ENCODE measurements at places on chromosomes 13 and 19. TPM values are rescaled to one million over a fixed set of nuclear protein-coding genes. Genes with fewer than 3 reads are reported as not detected.

GRCh38 chr13:22108979-22109378 lies 438.1 kb downstream of the FGF9 start:
- H3K4me1 ChIP-seq: peaks cover 13% of the 10 kb centered on the region
- no peak overlapping the region for H3K27ac ChIP-seq
- H3K36me3 ChIP-seq: no peaks in the 10 kb centered on the region
- no peak overlapping the region for H3K4me3 ChIP-seq
- DNase-seq: no peak

GRCh38 chr13:107864543-107865317 lies 350.6 kb downstream of the LIG4 start:
- H3K27me3 ChIP-seq: no peaks in the 10 kb centered on the region
- H3K4me3 ChIP-seq: no peak overlapping the region
- DNase-seq: no peak

The TUBA3C gene
- not detected for polyA plus RNA-seq

- DNase-seq: no peak
- H3K36me3 ChIP-seq: no peaks in the 10 kb centered on the region
- H3K4me3 ChIP-seq: no peak overlapping the region
- H3K4me1 ChIP-seq: peaks cover 19% of the 10 kb centered on the region
Observed at GRCh38 chr19:19209372-19209771, 2.4 kb upstream of the NCAN start.

The OR7D2 gene
- not detected for polyA plus RNA-seq

DNA sequence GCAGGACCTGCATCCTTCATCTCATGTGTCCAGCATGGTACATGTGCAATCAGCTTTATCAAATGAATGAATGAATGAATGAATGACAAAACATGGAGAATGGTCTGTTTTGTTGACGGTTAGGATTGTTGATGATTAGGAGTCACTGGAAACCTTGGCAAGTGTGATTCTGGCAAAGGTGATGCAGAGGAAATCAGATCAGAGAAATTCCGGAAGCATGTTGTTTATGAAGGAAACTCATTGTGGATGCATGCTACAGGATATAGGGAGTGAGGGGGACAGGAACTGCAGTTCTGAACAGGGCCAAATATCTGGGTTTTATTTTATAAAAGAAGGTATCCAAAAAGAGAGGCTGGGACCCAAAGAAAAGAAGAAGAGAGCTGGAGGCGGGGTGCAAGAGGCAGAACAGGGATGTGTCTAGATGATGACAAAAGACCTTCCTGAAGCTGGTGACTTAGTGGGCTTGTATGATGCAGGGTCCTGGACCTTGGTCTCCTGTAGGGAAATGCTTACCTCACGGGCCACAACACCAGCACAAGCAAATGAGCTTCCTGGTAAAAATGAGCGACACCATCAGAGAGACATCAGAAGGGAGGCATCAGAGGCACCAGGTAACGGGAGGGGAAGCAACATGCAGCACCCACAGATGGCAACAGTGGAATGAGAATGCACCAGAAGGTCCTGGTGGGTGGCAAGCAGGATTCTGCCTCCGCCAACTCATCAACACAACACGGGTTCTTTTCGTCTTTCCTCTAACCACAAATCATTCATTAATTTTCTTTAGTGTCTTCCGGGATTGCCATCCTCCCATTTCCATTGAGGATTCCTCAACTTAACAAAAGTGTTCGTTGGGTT lies 159.6 kb downstream of the FOXO1 start:
- no peaks in the 10 kb centered on the region for H3K4me1 ChIP-seq
- no peaks in the 10 kb centered on the region for H3K36me3 ChIP-seq
- no peak overlapping the region for H3K4me3 ChIP-seq
- no peaks in the 10 kb centered on the region for H3K27me3 ChIP-seq
- no peak for DNase-seq

- no peak overlapping the region for H3K4me3 ChIP-seq
- H3K36me3 ChIP-seq: no peaks in the 10 kb centered on the region
- no peaks in the 10 kb centered on the region for H3K27me3 ChIP-seq
- H3K4me1 ChIP-seq: no peaks in the 10 kb centered on the region
- no peak overlapping the region for H3K27ac ChIP-seq
Observed at GRCh38 chr13:109370496-109370895, 415.9 kb downstream of the IRS2 start.

DNA sequence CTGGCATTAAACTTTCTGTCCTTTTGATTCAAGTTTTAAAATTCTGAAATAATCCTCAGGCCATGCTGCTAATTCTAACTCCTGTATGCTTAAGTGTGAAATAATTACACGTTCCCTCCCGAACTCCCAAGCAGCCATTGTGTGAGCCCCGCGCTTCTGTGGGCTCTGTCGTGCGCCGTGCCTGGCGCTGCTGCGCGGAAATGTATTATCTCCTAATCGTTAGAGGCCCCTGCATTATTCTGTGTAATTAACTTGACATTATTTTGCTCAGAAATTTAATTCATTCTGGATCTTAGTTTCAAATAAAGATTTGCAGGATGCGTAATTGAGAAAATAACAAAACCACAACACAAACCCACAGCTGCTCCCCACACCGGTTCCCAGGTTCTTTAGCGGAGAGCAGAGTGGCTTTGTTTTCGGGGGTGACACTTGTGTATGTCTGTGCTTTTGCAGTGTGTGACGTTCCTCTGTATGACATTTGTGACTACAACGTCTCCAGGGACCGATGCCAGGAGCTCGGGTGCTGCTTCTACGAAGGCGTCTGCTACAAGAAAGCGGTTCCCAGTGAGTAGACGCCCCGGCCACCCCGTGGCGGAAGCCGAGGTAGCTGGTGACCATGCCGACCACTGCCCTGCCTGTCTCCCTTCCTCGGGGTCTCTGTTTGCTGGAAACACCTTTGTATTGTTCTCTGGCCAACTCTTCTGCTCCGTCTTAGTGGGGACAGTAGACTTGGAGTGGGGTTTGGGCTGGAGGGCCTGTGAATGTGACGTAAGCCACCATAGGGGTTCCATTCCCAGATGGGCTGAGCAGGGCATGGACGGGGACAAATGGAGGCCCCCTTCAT lies 7.5 kb downstream of the TEX29 start:
- H3K27ac ChIP-seq: no peak overlapping the region
- no peaks in the 10 kb centered on the region for H3K27me3 ChIP-seq
- DNase-seq: no peak
- no peak overlapping the region for H3K4me3 ChIP-seq

GRCh38 chr13:28409648-28410047 lies 85.3 kb downstream of the FLT1 start:
- H3K4me1 ChIP-seq: peaks cover 19% of the 10 kb centered on the region
- no peaks in the 10 kb centered on the region for H3K27me3 ChIP-seq
- H3K36me3 ChIP-seq: peaks cover 2% of the 10 kb centered on the region
- no peak for DNase-seq
- no peak overlapping the region for H3K4me3 ChIP-seq
- H3K27ac ChIP-seq: no peak overlapping the region

The CLDN10 gene
- not detected for polyA plus RNA-seq

The SBK3 gene
- polyA plus RNA-seq: not detected

GRCh38 chr13:103615771-103616170 lies 549.6 kb upstream of the SLC10A2 start:
- H3K36me3 ChIP-seq: no peaks in the 10 kb centered on the region
- no peaks in the 10 kb centered on the region for H3K4me1 ChIP-seq
- H3K27ac ChIP-seq: no peak overlapping the region
- no peaks in the 10 kb centered on the region for H3K27me3 ChIP-seq
- no peak overlapping the region for H3K4me3 ChIP-seq

DNA sequence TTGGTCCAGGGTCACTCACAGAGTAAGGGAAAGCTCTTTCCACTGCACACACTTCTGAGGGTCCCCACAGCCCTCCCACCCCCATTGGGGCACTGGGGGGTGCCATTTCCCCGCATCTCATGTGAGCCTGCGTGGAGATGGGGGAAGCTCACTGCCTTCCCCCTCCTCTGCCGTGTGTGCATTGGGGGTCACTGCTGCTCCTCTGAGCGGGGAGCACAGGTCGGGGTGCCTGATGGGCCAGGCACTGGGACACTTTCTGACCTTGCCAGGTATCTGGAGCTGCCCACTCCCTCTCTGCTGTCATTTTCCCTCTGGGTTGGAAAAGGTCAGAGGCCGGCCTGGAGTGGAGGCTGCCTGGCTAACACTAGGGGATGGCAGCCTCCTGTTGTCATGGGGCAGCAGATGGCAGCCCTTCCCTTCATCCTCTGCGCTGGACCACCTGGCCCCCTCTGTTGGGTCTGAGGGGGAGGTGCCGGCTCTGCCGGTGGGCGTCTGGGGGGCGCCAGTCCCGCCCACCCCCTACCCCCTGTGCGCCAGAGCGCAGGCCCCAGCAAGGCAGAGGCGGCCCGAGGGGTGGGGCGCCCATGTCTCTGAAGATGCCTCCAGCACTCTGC lies 9.1 kb downstream of the SSBP4 start:
- H3K36me3 ChIP-seq: no peaks in the 10 kb centered on the region
- H3K4me3 ChIP-seq: peak overlapping the region; percentile 58
- peaks cover 22% of the 10 kb centered on the region for H3K4me1 ChIP-seq
- peak overlapping the region; percentile 89 for H3K27ac ChIP-seq

- no peaks in the 10 kb centered on the region for H3K36me3 ChIP-seq
- H3K27ac ChIP-seq: no peak overlapping the region
- no peaks in the 10 kb centered on the region for H3K27me3 ChIP-seq
- H3K4me1 ChIP-seq: peaks cover 28% of the 10 kb centered on the region
- H3K4me3 ChIP-seq: no peak overlapping the region
- no peak for DNase-seq
Observed at GRCh38 chr19:45113628-45114027, 20.6 kb downstream of the PPP1R37 start.

The LSR gene
- 29.9 TPM for polyA plus RNA-seq

DNA sequence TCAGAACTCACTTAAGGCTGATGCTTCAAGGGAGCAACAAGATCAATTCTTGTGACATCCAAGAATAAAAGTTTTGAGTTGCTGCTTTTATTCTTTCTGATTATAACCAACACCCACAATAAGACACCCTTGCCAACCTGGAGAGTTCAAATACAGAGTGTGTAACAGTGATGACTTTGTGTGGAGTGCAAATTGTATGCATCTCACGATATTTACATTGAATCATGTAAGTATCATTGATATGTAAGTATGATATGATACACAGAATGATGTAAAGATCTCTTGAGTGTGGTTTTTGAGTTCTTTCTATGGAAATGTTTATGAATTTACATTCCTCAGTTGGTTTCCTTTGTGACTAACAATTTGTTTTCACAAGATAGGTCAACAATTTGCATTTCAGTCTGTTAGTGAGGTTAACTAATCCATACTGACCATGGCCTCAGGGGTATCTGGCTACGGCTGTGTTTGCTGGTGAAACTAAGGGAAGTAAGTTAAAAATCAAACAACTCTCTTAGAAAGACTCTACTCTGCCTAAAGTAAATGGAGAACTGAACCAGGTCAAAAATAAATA lies 12.4 kb downstream of the LHFPL6 start:
- no peak for DNase-seq
- no peak overlapping the region for H3K27ac ChIP-seq
- no peaks in the 10 kb centered on the region for H3K4me1 ChIP-seq
- H3K27me3 ChIP-seq: no peaks in the 10 kb centered on the region
- H3K36me3 ChIP-seq: no peaks in the 10 kb centered on the region

DNA sequence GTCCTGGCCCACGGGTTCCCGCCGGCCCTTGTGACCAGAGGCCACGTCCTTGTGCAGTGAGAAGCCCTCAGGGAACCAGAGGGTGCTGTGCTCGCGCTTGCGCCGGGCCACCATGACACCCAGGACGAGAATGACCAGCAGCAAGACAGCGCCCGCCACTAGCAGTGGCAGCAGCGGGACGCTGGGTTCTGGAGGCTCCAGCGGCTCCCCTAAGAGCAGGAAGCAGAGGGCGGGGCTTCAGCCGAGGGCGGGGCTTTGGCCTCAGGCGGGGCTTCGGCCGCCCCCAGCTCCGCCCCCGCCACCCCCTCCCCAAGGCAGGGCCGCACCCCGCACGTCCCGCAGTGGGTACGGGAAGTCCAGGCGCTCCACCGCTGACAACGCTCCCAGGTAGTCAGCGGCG lies 30.4 kb downstream of the NOTCH3 start:
- no peaks in the 10 kb centered on the region for H3K27me3 ChIP-seq
- no peak for DNase-seq
- H3K4me1 ChIP-seq: no peaks in the 10 kb centered on the region

DNA sequence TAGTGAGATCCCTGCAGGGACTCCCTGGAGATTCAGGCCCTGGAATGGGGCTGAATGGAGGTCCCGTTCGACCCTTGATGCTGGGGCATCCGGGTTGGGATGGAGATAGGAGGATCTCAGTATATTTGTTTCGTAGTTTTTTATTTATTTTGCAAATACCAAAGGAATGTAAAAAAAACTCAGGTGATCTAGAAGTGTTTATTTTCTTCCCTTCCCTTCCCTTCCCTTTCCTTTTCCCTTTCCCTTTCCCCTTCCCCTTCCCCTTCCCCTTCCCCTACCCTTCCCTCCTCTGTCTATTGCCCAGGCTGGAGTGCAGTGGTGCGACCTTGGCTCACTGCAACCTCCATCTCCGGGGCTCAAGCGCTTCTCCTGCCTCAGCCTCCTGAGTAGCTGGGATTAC lies 4.5 kb downstream of the GTPBP3 start:
- no peak overlapping the region for H3K4me3 ChIP-seq
- no peak for DNase-seq
- H3K4me1 ChIP-seq: peaks cover 12% of the 10 kb centered on the region
- H3K27ac ChIP-seq: no peak overlapping the region
- no peaks in the 10 kb centered on the region for H3K36me3 ChIP-seq

The OR4F17 gene
- not detected for polyA plus RNA-seq

The ZSWIM9 gene
- 2.6 TPM for polyA plus RNA-seq

The MEDAG gene
- polyA plus RNA-seq: not detected

GRCh38 chr13:113649212-113649611 lies 8.8 kb downstream of the ATP4B start:
- peaks cover 2% of the 10 kb centered on the region for H3K4me1 ChIP-seq
- H3K36me3 ChIP-seq: no peaks in the 10 kb centered on the region
- no peak overlapping the region for H3K4me3 ChIP-seq
- no peak for DNase-seq
- no peak overlapping the region for H3K27ac ChIP-seq

- no peak overlapping the region for H3K4me3 ChIP-seq
- DNase-seq: no peak
- no peaks in the 10 kb centered on the region for H3K27me3 ChIP-seq
- H3K4me1 ChIP-seq: peaks cover 4% of the 10 kb centered on the region
- H3K36me3 ChIP-seq: no peaks in the 10 kb centered on the region
Observed at GRCh38 chr13:51258612-51259548, 36.7 kb downstream of the FAM124A start.

- no peak overlapping the region for H3K4me3 ChIP-seq
- no peaks in the 10 kb centered on the region for H3K4me1 ChIP-seq
- DNase-seq: no peak
- no peaks in the 10 kb centered on the region for H3K36me3 ChIP-seq
Observed at GRCh38 chr19:788686-788982, 8.6 kb upstream of the PTBP1 start.
